ENCODE measurements at places on chromosomes 7 and 10. TPM values are rescaled to one million over a fixed set of nuclear protein-coding genes. Genes with fewer than 3 reads are reported as not detected.

HHEX gene
- total RNA-seq = 1.9 TPM

TRIM73 gene
- 3.2 TPM for total RNA-seq

AP5Z1 gene
- 38.7 TPM for total RNA-seq

ZNF467 gene
- not detected for total RNA-seq

RBP3 gene
- total RNA-seq = not detected

MALRD1 gene
- not detected for total RNA-seq

OR6V1 gene
- not detected for total RNA-seq

ZNF117 gene
- 1.8 TPM for total RNA-seq

CELF2 gene
- total RNA-seq = 146 TPM

Data from activated T-helper 17 cell treated with anti-CD3 and anti-CD28 coated beads, Interleukin-2, amount 50 U/mL, for 72 hours (primary cell).